ENCODE measurements at places on chromosomes 1 and 21. TPM values are rescaled to one million over a fixed set of nuclear protein-coding genes. Genes with fewer than 3 reads are reported as not detected.
A peak's percentile ranks its signal among the peaks of the same experiment; 100 is the strongest.

The MCOLN2 gene
- 1.0 TPM for polyA plus RNA-seq

The G0S2 gene
- polyA plus RNA-seq: 20.3 TPM

GRCh38 chr1:56627636-56628039 lies 17.5 kb upstream of the PRKAA2 start:
- no peak for DNase-seq

GRCh38 chr1:98839840-98840239 lies 164.8 kb downstream of the PLPPR5 start:
- no peak for DNase-seq

- no peak for DNase-seq
Measured at GRCh38 chr21:44058981-44059380, 46.9 kb downstream of the TRAPPC10 start.

- DNase-seq: no peak
Measured at GRCh38 chr1:154624746-154625643, 17.0 kb upstream of the ADAR start.

DNA sequence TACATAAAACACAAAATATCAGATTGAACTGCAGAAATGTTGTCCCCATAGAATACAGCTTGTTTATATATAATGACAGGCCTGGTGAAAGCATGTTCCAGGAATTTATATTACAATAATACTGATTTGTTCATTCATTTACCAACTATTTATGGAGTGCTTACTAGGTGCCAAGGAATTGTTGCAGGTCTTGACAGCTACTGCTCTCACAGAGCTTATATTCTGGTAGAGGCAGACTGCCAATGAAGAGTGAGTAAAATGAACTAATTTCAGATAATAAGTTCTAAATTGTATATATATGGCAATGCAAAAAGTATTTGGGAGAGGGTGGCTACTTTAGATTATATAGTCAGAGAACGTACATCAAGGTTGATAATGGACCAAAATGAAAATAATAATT lies 152.0 kb downstream of the COQ8A start:
- no peak for DNase-seq

DNA sequence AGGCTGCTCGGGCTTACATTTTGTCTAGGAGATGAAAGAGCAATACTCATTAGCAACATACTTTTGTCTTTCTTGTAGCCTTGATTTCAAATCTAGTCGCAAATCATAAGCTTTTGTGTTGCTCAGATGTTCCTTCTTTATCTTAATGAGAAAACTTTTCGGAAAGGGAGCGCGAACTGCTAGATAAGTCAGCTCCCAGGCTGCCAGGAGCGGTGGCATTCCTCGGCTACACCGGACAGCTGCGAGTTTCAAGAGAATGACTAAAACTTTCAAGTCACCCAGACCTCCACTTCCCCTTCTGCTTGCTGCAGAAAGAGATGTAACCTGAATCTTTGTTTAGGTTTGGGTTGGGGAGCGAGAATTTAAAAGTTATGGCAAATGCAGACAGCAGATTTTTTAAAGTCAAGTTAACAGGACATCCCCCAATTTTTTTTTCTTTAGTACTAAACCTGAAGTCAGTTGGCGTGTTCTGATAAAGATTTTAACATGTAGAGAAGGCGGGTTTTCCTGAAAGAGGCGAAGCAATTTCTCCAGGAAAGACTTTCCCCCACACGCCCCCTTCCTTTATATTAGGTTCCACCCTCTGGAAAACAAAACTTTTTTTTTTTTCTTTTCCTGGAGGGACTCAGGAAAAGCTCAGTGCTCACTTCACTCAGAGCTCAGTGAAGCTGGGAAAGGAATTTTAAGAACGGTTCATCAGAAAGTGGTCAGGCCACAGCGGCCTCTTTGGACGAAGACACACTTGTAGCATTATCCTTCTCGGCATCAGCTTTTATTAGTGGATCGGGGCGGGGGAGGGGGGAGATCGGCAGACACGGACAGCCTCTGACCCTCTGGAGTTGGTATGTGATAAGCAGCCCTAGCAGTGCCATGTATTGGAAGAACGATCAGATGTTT lies at the start of gene LHX8:
Gene LHX8, plus strand, starts transcription at position 639 of the 897 bp plus-strand sequence. CDS start 2,227 bp downstream, outside the sequence.
- no peak for DNase-seq

DNA sequence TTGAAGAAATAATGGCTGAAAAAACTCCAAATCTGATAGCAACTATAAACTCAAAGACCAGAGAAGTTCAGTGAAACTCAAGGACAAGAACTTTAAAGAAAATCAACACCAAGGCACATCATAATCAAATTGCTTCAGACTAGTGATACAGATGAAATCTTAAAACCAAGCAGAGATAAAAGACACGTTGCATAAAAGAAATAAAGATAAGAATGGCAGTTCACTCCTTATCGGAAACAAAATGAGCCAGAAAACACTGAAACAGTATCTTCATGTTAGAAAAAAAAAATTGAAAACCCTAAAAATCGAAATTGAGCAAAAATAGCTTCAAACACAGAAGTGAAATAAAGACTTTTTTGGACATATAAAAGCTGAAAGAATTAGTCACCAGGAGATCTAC lies 4.6 kb upstream of the RAB4A start:
- DNase-seq: no peak

GRCh38 chr1:151621351-151621750 lies 9.5 kb downstream of the SNX27 start:
- no peak for DNase-seq

DNA sequence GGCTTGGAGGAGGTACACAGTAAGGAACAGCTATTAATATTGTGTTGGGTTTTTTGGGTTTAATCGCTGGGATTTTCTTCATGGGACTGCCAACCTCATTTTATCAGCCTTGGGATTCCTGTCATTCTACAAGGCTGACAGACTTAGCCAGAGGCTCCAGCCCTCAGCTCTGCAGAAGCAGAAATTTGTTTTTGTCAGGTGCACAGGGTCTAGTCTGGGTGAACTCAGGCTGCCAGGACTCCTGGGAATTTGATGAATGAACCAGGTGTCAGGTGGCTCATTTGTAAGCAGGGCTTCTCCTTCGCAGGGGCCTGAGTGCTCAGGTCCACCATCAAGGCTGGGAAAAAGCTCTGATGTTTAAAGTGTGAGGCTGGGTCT lies 11.5 kb upstream of the ZNF362 start:
- no peak for DNase-seq

GRCh38 chr21:38306433-38307141 lies 49.8 kb downstream of the KCNJ15 start:
- DNase-seq: no peak

GRCh38 chr1:151960780-151961513 lies 32.7 kb downstream of the S100A10 start:
- no peak for DNase-seq

DNA sequence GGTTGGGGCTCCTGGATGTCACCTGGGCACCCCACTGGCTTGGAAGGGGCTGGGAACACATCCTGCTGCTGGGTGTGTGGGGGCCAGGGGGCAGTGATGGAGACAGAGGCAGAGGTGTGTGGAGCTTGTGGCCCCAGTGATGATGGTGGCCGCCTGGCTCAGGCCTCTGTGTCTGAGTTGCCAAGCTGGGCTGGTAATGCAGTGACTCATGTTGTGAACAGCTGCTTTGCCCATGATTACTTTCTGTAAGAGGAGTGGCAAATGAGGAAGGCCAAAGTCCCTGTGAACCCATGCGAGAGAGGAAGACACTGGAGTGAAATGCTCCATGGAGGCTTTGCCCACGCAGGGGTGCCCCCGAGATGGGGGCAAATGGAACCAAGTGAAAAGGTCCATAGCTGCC lies 86.8 kb downstream of the KCNJ6 start:
- no peak for DNase-seq

GRCh38 chr1:197633447-197634078 lies 141.7 kb downstream of the DENND1B start:
- DNase-seq: no peak

The KLHL12 gene
- polyA plus RNA-seq: 13.6 TPM

GRCh38 chr1:39892601-39893595 lies 8.8 kb downstream of the MYCL start:
- no peak for DNase-seq

The LYPLA2 gene
- 32.5 TPM for polyA plus RNA-seq

- DNase-seq: no peak
Measured at GRCh38 chr1:67941746-67942145, 108.5 kb upstream of the GNG12 start.

- DNase-seq: no peak
Measured at GRCh38 chr1:156393095-156393494, 24.1 kb downstream of the RHBG start.

- peak; percentile 58 for DNase-seq
Measured at GRCh38 chr1:206658264-206658980, 23.1 kb downstream of the DYRK3 start.

The HPCAL4 gene
- polyA plus RNA-seq: not detected

DNA sequence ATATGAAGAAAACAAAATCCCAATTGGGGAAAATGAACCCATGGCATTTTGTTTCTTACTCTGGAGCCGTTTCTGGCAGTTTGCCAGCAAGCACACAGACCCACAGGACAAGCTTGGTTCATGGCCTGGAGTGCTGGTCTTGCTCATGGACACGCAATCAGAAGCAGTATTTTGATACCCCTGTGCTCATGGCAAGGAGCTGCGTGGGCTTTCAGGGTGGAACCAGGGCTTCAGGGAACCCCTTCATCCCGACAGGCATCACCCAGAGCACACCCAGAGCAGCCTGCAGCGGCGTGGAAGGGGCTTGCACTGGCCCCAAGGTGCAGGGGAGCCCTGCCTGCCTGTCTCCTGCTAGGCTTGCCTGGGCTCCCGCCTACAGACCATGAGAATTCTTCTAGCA lies 45.4 kb upstream of the PCBP3 start:
- peak; percentile 34 for DNase-seq

DNA sequence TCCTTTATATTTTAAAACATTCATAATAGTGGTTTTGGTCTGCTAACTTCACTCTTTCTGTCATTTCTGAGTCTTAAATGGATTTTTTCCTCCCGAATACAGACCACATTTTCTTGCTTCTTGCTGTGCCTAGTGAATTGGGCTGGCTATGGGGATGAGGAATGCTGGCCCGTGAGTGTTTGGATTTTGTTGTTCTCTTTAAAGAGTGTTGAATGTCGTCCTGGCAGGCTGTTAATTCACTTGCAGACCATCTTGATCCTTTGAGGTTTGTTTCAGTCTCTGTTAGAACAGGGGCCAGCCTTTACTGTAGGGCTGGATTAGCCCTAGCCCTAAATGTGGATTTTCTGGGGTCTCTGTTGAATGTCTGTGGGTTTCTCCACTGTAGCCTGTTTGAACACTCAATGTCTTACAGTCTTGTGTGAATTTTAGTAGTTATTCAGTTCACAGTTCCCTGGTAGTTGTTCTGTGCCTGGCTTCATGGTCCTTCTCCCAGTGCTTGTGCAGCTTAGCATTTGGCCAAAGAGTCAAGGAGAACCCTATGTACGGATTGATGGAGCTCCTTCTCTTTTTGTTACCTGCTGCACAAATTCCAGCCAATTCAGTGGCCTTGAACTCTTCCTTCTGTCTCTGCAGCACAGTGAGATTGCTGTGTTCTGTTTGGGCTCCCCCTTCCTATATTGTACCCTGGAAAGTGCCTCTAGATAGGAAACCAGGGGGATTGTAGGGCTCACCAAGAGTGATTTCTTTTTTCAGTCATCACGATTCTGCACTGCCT lies 95.7 kb downstream of the DYRK1A start:
- DNase-seq: no peak

The INSRR gene
- not detected for polyA plus RNA-seq

- no peak for DNase-seq
Measured at GRCh38 chr1:180053594-180054567, 99.3 kb downstream of the CEP350 start.

The DCDC2B gene
- not detected for polyA plus RNA-seq

- DNase-seq: no peak
Measured at GRCh38 chr1:202355944-202356553, 7.5 kb downstream of the PPP1R12B start.

- no peak for DNase-seq
Measured at GRCh38 chr1:25795946-25796810, 3.8 kb upstream of the SELENON start.

- DNase-seq: no peak
Measured at GRCh38 chr1:109757936-109758786, 5.6 kb downstream of the EPS8L3 start.

DNA sequence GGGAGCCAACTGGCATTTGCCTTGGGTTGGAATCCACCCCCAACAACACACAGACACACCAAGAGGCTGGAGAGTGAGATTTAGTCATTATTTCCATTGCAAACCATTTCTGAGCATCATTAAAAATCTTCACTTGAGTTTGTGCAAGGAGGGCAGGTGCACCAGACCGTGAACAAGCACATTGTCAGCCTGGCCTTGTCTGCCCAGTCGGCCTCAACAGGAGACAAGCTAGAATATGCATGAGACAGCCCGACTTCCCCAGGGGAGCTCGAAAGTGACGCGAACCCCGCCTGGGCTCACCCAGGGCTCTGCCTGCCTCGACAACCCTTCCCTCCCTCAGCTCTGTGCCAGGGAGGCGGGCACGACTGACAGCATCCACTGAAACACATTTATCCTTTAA lies 15.4 kb upstream of the GUCA2B start:
- DNase-seq: no peak

- DNase-seq: no peak
Measured at GRCh38 chr1:33462405-33463164, 9.9 kb upstream of the ZSCAN20 start.

The GNAI3 gene
- 3.0 TPM for polyA plus RNA-seq

DNA sequence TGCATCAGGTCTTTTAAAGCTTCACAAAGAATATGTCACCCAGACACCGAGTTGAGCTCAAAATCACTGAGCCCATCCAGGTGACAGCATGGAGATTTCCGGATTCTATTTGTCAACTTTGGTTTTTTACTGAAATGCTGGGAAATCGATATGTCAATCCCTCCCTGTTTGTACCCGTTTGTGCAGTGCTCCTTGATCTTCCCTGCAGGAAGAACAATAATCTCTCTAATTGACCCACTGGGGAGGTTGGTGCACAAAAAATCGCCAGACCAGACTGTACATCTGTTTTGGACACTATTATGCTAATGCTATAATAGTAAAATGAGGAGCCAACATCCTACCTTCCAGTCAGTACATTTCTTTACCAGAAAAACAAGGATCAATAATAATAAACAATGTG lies 1.8 kb downstream of the BARHL2 start:
- DNase-seq: no peak

The LINGO4 gene
- polyA plus RNA-seq: not detected

DNA sequence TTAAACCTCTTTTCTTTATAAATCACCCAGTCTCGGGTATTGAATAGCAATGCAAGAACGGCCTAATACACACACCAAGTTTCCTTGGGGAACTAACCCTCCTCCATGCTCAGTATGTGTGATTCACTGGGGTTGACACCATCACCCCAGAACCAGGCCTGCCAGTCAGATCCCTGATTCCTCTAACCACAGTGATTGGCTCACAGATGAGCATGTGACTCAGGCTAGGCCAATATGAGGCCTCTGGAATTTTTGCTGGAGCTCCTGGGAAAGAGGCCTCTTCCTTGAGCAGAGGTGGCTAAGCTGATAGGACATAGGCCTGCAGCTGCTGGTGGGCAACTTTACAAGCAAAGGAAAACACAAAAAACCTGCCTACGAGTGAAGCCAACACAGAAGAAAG lies 74.7 kb upstream of the ZBTB40 start:
- DNase-seq: no peak

DNA sequence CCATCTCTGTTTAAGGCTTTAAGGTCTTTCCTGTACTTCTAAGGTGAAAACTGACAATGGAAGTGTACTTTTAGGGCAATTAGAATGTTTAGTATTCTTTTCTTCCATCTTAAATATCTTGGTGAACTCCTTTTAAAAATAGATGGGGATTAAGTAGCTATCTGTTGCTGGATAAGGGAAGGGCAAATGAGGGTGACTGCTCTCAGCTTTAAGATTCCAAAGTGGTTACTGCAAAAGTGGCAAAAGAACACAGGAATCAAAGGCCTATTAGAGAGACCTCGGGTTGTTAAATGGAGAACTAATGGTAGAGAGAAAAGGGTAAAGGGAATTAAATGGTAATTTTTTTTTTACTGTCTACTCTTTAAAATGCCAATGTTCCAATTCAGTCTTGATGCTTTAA lies 774.1 kb upstream of the B3GALT2 start:
- no peak for DNase-seq

All from aorta (tissue), 5 donors.